ENCODE measurements at places on chromosomes 7 and 10.

- no peak for DNase-seq
- no peak overlapping the region for H3K27ac ChIP-seq
- H3K4me3 ChIP-seq = no peak overlapping the region
- H3K36me3 ChIP-seq = peaks cover 1% of the 10 kb centered on the region
Measured at GRCh38 chr7:28140979-28141378, 39.6 kb downstream of the JAZF1 start.

DNA sequence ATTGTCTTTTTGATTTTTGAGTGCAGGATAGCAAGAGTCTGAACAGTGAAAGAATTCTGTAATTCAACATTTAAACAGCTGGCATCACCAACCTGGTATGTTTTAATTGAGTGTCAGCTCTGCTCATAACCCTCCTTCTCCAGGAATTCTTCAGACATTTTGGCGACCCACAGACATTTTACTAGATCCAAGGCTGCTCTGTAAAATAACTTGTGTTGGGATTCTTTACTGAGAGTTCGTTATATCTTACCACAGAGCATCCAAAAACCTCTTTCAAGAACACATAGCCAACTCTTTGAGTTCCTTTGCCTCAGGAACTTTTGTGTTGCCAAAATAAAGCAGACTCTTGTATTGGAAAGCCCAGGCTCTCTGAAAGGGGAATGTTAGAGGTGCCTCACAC is 27.7 kb upstream of the SORCS3 start:
- no peak for DNase-seq
- H3K4me1 ChIP-seq = no peaks in the 10 kb centered on the region
- no peak overlapping the region for H3K27ac ChIP-seq
- peaks cover 37% of the 10 kb centered on the region for H3K27me3 ChIP-seq
- H3K4me3 ChIP-seq = no peak overlapping the region
- H3K36me3 ChIP-seq = no peaks in the 10 kb centered on the region

GRCh38 chr7:96023387-96023786 is 251.0 kb downstream of the DYNC1I1 start:
- H3K27ac ChIP-seq = no peak overlapping the region
- H3K36me3 ChIP-seq = no peaks in the 10 kb centered on the region
- no peak for DNase-seq
- no peak overlapping the region for H3K4me3 ChIP-seq
- peaks cover 8% of the 10 kb centered on the region for H3K27me3 ChIP-seq

DNA sequence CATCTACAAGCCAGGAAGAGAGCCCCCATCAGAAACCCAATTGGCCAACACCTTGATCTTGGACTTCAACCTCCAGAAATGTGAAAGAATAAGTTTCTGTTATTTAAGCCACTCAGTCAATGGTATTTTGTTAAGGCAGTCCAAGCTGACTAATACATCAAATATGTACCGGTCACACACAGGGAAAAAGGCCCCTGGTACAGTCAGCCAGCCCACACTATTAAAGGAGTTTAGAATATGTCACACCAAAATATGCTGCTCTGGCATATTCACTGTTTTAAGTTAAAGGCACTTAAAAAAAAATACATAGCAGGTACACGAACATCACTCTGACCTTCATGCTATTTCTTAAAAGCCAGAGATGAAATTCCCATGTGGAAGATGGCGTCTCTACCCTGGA is 15.2 kb upstream of the CDCA7L start:
- H3K27ac ChIP-seq = no peak overlapping the region
- H3K27me3 ChIP-seq = peaks cover 40% of the 10 kb centered on the region
- DNase-seq = no peak
- no peaks in the 10 kb centered on the region for H3K4me1 ChIP-seq
- H3K36me3 ChIP-seq = no peaks in the 10 kb centered on the region
- H3K4me3 ChIP-seq = no peak overlapping the region

- peaks cover 22% of the 10 kb centered on the region for H3K4me1 ChIP-seq
- no peak for DNase-seq
- peak overlapping the region; percentile 91 for H3K27ac ChIP-seq
Measured at GRCh38 chr10:63265222-63265617, 132.1 kb downstream of the NRBF2 start.

GRCh38 chr7:50409856-50410745 is 40.0 kb downstream of the FIGNL1 start:
- H3K27ac ChIP-seq = peak overlapping the region; percentile 54
- no peak for DNase-seq
- no peaks in the 10 kb centered on the region for H3K27me3 ChIP-seq
- peaks cover 16% of the 10 kb centered on the region for H3K36me3 ChIP-seq
- H3K4me3 ChIP-seq = no peak overlapping the region

DNA sequence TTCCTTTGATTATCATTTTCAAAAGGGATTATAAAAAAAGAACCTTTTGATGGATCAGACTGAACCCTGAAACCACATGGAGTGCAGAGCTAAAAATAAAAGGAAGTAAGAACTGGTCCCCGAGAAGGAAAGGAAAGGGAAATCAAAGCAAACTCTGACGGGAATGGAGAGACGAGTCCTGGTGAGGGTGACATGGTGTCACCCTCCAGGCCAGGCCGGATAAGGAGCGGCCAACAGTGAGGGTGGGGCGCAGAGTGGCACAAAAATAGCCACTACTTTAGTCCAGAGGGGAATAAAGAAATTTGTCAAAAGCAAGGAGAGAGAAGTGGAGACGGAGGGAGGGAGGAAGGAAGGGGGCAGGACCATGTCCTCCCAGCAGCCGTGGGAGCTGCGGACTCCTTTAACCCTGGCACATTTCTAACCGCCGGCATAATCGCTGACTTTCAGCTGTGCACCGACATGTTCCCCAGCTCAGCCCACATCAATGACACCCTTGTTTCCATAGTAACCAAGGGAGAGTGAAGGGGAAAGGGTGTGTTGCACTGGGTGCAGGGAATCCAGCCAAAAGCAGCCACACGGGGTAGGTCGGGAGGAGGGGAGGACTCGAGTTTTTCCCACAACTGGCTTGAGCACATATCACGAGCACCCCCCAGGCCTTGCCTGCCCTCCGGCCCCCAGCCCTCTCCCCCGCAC is 29.7 kb downstream of the TRIM8 start:
- DNase-seq = peak; percentile 33
- peaks cover 5% of the 10 kb centered on the region for H3K36me3 ChIP-seq
- H3K27ac ChIP-seq = peak overlapping the region; percentile 73
- peak overlapping the region; percentile 72 for H3K4me3 ChIP-seq
- peaks cover 19% of the 10 kb centered on the region for H3K4me1 ChIP-seq

DNA sequence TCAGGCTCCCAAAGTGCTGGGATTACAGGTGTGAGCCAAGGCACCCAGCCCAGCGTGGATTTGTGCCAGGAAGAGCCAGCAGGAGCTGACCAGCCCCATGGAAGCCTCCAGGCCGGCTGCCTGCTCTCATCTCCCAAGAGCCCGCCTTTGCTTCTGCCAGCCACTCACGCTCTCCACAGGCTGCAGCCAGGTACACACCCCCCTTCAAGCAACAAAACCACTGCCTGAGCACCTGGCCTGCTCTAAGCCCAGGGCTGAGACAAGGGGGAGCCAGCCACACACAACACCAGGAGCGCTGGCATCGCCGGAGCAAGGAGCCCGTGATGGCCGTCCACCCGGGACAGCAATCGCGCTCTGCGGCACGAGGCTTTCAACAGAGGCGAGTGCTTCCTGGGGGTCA is 34.5 kb downstream of the MAD1L1 start:
- no peaks in the 10 kb centered on the region for H3K27me3 ChIP-seq
- no peak overlapping the region for H3K27ac ChIP-seq
- H3K36me3 ChIP-seq = peaks cover 3% of the 10 kb centered on the region
- no peak overlapping the region for H3K4me3 ChIP-seq

DNA sequence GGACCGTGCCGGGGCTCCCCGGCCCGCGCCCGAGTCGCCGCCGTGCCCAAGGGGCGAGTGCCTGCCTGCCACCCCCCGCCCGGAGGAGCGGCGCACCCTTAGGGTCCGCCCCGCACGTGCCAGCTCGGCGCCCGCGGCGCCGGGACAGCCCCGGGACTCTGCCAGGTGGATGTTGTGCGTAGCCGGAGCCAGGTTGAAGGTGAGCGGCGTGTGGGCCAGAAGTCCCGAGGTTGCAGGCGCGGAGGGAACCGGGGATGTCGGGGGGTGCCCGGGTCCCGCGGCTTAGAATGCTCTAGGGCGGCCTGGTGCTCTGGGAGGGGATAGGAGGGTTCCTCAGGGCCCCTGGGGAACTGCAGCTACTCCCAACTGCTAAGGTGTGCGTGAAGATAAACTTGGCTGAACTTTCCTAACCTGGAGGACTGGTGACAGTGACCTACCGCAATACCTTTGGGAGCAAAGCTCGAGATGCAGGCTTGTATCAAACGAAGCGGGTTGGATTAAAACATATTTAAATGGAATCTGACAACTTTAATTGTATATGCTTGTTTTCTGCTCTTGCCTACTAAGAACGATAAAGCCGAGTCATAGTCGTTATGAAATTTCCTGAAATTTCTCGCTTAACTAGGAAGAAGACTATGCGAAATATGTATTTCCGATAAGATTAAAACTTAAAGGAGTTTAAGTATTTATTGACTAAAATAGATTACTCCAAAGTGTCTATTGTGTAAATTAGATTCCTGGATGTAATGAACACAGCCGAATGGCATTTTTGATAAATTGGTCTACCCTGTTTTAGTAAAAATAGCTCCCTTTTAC is at the start of gene CUX1:
Gene CUX1, plus strand, starts transcription at position 156 of the 816 bp plus-strand sequence. Its CDS starts 14 bp downstream, at position 170.
- H3K27me3 ChIP-seq = no peaks in the 10 kb centered on the region
- DNase-seq = no peak
- peak within 1 kb of the TSS; percentile 55 for H3K27ac ChIP-seq
- H3K4me3 ChIP-seq = peak within 1 kb of the TSS; percentile 68
- peaks cover 21% of the 10 kb centered on the region for H3K4me1 ChIP-seq

- H3K27ac ChIP-seq = no peak overlapping the region
- no peak overlapping the region for H3K4me3 ChIP-seq
- no peak for DNase-seq
- no peaks in the 10 kb centered on the region for H3K36me3 ChIP-seq
Measured at GRCh38 chr7:10910447-10910846, 63.2 kb upstream of the PHF14 start.

- peaks cover 13% of the 10 kb centered on the region for H3K36me3 ChIP-seq
- H3K27ac ChIP-seq = no peak overlapping the region
- no peak overlapping the region for H3K4me3 ChIP-seq
Measured at GRCh38 chr7:106108991-106109390, 3.1 kb downstream of the SYPL1 start.

- H3K36me3 ChIP-seq = no peaks in the 10 kb centered on the region
- H3K4me3 ChIP-seq = no peak overlapping the region
- no peak for DNase-seq
- H3K27me3 ChIP-seq = no peaks in the 10 kb centered on the region
Measured at GRCh38 chr10:66218289-66218688, 707.5 kb upstream of the LRRTM3 start.

DNA sequence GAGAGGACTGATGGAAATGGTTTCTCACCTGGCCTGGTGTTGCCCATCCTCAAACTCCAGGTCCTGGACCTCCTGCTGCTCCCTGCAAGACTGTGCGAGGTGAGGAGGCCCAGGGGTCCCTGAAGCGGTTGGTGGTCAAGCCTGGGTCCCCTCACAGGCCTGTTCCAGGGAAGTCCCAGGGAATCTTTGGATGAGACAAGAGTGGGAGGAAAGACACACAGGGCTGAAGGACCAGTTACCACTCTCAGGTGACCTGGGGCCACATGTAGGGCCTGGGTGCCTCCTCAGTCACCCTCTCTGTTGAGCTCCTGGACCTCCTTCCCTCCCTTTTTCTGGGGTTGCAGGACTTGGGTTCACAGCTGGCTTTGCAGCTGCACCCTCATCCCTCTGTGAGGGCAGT is 42.6 kb upstream of the CXCL12 start:
- H3K27me3 ChIP-seq = no peaks in the 10 kb centered on the region
- no peak for DNase-seq
- H3K27ac ChIP-seq = no peak overlapping the region
- H3K4me1 ChIP-seq = no peaks in the 10 kb centered on the region

DNA sequence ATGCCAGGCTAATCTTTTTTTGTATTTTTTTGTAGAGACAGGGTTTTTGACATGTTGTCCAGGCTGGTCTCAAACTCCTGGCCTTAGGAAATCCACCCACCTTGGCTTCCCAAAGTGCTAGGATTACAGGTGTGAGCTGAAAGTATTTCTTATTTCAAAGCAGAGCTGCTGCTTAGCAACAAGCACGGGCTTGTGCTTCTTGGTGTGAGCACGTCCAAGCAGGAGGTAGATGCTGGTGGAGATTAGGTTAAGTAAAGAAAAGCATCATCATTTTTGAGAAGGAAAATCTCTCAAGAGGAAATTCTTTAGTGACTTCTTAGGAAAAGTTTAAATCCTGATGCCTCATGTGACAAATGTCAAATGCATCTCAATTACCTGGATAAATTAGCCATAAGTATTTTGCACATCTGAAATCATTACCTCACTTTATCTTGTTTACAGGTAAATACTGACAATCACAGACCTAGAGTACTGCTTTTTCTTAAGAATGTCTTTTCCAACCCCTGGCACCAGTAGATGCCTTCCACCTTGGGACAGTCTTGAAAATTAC is 431.8 kb upstream of the FZD8 start:
- no peak for DNase-seq
- no peak overlapping the region for H3K4me3 ChIP-seq
- H3K36me3 ChIP-seq = no peaks in the 10 kb centered on the region

DNA sequence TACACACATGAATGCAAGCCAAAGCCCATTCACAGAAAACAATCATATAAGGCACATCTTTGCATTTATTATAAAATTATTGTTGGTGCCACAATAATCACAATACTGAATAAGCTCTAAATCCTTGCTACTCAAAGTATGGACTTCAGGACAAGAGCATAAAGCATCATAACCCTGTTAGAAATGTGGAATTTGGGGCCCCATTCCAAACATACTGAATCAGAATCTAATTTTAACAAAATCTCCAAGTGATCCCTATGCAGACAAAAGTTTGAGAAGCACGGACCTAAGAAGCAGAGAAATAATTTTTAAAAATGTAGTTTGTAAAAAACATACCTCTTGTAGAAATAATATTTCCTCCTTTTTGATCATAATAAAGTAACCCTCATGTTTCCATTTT is 199.2 kb downstream of the IMMP2L start:
- no peak overlapping the region for H3K4me3 ChIP-seq
- peaks cover 2% of the 10 kb centered on the region for H3K4me1 ChIP-seq
- no peak overlapping the region for H3K27ac ChIP-seq
- DNase-seq = no peak
- H3K27me3 ChIP-seq = no peaks in the 10 kb centered on the region

DNA sequence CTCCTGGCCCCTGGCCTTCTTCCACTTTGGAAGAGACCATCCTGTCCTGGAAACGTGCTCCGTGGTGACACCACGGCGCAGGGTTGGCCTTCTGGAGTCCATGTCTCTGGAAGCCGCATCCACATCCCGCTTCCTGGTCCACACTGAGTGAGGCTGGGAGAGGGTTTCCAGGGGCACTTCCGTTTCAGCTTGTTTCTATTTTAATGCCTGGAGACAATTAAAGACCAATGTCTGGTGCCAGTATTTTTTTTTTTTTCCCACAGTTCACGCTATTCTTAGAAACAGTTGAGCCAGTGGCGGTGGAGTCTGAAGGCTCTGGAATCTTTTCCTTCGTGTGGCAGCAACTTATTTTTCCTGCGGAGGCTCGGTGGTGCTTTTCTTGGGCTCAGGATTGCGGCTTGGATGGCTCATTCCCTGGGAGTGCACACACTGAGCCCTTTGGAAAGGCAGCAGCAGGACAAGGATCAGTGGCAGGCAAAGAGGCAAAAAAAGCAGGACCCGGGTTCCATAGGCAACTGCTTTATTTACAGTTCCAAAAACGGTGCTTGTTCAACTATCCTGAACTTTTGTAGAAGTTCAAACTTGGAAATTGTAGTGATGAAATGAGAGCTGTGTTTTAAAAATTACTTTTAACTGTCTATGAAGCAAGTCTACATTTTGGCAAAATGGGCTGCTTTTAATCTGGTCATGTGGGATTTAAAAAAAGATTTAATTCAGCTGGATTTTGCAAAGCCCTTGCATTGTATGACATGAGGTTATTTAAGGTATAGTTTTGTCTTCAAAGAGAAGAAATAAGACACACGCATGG is 202.8 kb downstream of the BAMBI start:
- peaks cover 17% of the 10 kb centered on the region for H3K27me3 ChIP-seq
- H3K36me3 ChIP-seq = no peaks in the 10 kb centered on the region
- DNase-seq = no peak
- H3K27ac ChIP-seq = no peak overlapping the region
- H3K4me1 ChIP-seq = no peaks in the 10 kb centered on the region

All from central memory CD8-positive, alpha-beta T cell (primary cell).